ENCODE measurements at places on chromosomes 3 and 15.
A peak's percentile ranks its signal among the peaks of the same experiment; 100 is the strongest.

GRCh38 chr15:32941823-32942222 lies 224.0 kb downstream of the GREM1 start:
- no peak for DNase-seq

DNA sequence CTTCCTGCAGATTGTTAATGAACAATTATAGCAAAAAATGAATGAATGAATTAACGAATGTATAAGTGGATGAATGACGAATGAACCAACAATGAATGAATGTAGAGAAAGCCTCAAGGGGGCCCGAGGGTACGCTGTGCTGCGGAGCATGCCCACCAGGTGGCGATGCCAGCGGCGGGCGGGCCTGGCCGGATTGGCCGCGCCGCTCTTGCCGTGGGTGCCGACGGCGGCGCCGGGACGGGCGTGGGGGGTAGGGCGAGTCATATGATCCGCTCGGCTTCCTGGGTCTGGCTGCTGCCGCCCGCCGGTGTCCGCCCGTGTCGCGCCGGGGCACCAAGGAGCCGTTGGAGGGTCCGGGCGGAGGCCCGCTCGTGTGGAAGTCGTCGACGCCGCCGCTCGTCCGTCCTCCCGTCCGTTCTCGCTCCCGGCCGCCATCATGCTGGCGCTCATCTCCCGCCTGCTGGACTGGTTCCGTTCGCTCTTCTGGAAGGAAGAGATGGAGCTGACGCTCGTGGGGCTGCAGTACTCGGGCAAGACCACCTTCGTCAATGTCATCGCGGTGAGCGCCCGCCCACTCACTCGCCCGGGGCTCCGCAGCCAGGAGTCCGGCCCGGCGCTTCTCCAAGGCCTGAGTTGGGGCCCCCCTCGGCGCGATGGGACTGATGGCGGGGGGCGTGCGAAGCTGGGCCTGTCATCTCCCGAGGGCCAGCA lies at the start of gene ARL8B:
ARL8B (plus strand) TSS at position 263 of the 711 bp plus-strand sequence; CDS start at position 437, 174 bp downstream.
- peak; percentile 96 for DNase-seq

GRCh38 chr3:192916371-192917027 lies 1.2 kb downstream of the MB21D2 start:
- no peak for DNase-seq

DNA sequence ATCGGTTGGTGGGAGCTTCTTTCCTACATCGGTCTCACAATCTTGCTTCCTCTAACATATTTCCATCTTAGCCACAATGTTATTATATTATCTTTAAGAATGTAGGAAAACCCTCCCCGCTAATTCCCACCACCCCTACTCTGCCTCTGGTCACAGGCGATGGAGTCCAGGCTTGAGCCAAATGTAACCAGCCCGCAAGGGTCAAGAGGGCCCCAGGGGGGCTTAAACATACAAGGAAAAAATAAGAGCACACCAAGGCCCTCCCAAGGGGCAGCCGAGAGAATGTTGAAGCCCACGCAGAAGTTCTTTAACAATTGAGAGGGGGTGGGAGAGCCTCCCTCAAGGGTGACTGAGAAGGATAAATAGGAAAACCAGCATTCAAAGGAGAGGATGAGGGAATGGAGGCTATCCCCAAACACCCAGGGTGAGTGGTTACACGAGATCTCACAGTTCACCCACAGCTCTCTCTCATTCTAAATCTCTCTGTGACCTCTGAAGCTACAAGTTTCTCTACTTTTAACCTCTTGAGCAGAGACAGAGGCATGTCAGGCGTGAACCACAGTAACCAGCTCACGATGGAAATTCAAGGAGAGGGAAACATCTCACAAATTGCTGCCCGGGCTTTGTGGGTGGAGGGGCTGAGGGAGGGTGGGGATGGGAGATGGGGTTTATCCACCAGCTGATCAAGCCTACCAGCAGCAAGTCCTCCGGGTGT lies 31.4 kb upstream of the UACA start:
- no peak for DNase-seq

- no peak for DNase-seq
Measured at GRCh38 chr3:123122525-123123315, 55.9 kb downstream of the PDIA5 start.

- no peak for DNase-seq
Measured at GRCh38 chr3:46466871-46467403, 2.2 kb upstream of the LTF start.

GRCh38 chr3:128436214-128436613 lies 30.5 kb downstream of the DNAJB8 start:
- no peak for DNase-seq

DNA sequence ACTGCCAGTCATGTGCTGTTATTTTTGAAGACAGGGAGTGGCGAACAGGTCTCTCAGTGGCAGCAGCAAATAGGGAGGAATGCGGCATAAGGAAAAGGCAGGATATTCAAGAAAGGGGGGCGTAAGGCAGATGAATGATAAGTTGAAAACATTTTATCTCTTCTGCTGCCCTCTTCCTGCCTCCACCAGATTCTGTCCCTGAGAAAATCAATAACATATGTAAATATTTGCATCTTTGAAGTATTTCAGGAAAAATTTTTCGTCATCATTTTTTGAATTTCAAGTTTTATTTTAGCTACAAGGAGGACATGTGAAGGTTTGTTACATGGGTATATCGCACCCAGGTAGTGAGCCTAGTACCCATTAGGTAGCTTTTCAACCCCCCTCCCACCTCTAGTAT lies 616.7 kb downstream of the MCTP2 start:
- no peak for DNase-seq

GRCh38 chr3:42613462-42613861 lies 13.0 kb downstream of the NKTR start:
- no peak for DNase-seq

GRCh38 chr3:62109534-62109933 lies 263.8 kb downstream of the FEZF2 start:
- DNase-seq, result no peak

- DNase-seq, result peak; percentile 77
Measured at GRCh38 chr15:28246605-28247004, 75.4 kb downstream of the HERC2 start.

DNA sequence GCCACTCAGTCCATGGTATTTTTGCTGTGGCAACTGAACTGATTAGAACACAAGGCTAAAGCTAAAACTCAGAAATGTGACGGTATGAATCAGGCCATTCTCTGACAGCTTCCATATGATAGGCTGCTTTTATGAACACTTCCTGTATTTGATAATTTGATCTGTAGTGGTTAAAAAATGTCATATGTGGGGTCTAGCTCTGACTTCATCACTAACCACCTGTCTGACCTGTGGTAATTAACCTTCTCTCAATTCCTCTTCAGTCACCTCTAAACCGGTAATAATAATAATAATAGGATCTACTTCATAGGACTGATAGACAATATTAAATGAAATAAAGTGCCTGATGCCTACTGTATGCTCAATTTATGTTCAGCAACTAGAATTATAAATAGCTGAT lies 223.2 kb downstream of the MBNL1 start:
- no peak for DNase-seq

GRCh38 chr3:158731486-158731885 lies 771 bp downstream of the RARRES1 start:
- DNase-seq, result no peak

DNA sequence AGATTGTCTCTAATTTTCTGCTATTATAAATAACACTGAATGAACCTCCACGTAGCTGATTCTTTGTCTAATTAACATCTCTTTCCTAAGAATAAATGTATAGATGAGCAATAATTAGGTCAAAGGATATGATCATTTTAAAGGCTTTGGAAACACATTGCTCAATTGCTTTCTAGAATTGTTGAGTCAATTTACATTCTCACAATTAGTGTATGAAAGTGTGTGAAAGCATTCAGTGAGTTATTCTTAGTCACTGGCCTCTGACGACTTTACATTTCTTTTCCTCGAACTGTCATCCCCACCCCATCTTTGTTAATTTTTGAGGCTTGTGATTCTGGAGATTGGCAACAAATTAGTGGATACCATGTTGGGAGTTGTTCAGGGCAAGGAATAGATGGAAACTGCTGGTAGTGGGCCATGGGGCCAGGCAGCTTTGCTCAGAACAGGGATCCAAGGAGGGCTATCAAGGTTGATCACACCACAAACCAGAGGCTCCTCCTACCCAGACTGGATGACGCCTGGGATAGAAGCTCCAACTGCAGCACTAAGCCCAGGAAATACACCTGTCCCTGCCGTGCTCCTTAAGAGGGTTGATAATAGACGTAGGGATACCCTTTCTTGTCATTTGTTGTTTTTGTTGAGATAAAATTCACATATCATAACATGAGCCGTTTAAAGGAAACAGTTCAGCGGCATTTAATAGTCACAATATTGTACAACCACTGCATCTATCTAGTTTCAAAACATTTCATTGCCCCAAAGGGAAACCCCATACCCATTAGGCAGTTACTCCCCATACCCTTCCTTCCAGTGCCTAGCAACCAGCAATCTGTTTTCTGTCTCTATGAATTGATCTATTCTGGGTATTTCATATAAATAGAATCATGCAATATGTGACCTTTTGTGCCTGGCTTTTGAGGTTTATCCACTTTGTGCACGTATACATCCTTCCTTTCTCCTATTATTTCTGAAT lies 27.9 kb downstream of the EIF1B start:
- no peak for DNase-seq

DNA sequence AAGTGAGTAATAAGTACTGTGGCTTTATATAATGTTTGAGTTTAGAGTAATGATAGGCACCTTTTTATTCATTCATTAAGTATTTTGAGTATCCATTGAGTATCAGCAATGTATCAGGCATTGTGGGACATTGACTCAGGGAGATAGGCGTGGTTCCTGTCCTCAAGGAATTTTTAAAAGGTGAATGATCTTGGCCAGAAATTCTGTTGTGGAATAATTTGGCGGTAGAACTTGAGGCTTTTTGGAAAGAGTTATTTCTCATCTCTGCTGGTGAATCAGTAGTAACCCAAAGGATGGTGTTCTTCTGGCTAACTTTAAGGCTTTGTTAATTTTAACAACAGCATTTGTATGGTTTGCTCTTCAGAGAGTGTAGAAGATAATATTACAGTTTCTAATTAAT lies 2.0 kb downstream of the RAB7A start:
- DNase-seq, result no peak

DNA sequence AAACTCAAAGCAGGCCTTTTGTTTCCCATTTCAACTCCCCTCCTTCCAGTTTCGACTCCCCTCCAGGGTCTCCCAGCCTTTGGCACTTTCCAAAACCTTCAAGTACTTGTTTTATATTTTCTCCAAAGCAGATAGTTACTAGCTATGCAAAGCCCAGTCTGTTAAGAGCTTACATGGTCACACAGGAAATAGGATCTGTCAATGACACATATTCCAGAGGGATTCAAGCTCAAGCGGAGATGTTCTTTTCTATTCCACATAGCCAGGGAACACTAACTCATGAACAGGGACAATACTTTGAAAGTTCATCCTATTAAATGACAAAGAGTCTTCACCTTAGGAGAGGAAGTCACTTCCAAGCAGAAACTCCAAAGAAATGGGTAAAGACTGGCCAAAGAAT lies 18.6 kb downstream of the SUCLG2 start:
- DNase-seq, result no peak

DNA sequence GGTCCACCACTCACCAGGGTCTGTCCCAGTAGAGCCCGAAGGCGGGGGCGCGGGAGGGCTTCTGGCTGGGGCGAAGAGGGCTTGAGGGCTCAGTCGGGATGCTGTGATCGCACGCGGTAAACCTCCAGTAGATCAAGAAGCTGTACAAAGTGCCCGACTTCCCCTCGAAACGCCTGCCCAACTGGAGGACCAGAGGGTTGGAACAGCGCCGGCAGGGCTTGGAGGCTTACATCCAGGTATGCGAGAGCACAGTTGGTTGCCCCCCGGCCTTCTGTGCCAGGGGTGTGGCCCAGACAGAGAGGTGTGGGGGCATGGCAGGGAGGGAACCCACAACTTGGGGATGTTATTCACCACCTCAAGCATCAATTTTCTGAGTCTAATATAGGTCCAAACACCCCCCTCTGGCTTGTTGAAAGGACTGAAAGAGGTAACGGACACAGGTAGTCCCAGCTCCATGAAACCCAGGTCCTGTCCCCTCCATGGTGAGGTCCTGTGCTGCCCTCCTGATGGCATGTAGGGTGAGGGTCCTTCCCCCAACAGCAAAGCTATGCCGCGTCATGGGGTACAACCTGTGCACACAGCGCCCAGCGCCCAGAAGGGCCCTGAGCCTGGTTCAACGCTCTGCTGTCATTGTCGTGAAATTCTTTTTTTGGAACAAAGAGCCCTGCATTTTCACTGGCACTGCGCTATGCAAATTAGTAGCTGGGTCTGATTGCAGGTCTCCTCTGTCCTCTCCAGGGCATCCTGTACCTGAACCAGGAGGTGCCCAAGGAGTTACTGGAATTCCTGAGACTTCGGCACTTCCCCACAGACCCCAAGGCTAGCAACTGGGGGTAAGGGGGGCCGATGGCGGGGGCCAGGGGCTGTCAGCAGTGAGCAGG lies 1.2 kb downstream of the SNX22 start:
- DNase-seq, result no peak

GRCh38 chr15:28861031-28861534 lies 12.6 kb upstream of the GOLGA6L7 start:
- DNase-seq, result no peak

GRCh38 chr3:161552984-161553560 lies 56.5 kb downstream of the OTOL1 start:
- DNase-seq, result no peak

GRCh38 chr15:27201425-27201824 lies 230.4 kb downstream of the GABRG3 start:
- no peak for DNase-seq

GRCh38 chr3:32919920-32920319 lies 31.5 kb upstream of the CCR4 start:
- DNase-seq, result no peak

DNA sequence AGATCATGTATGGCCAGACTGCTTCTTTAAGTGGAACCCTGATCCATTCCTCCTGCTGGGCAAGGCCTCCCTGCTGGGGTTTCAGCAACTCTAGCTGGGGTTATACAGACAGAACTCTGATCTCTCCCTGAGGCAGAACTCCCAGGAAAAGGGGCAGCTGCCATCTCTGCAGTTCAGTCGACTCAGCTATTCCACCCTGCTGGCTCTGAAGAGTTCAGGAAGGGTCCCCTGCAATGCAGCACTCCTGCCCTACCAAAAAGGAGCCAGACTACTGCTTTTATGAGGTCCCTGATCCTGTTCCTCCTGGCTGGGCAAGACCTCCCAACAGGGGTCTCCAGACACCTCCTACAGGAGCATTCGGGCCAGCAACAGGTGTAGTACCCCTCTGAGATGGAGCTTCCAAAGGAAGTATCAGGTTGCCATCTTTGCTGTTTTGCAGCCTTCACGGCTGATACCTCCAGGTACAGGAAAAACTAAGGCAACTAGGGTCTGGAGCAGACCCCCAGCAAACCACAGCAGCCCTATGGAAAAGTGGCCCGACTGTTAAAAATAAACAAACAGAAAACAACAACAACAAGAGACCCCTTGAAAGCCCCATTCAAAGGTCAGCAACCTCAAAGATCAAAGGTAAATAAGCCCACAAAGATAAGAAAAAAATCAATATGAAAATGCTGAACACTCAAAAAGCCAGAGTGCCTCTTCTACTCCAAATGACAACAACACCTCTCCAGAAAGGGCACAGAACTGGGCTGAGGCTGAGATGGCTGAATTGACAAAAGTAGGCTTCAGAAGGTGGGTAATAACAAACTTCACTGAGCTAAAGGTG lies 14.2 kb upstream of the CP start:
- DNase-seq, result no peak

GRCh38 chr3:169980055-169980454 lies 13.4 kb downstream of the SEC62 start:
- no peak for DNase-seq

- peak; percentile 66 for DNase-seq
Measured at GRCh38 chr3:59559721-59560435, 510.1 kb upstream of the CFAP20DC start.
